ENCODE measurements at places on chromosomes 13 and 19. TPM values are rescaled to one million over a fixed set of nuclear protein-coding genes. Genes with fewer than 3 reads are reported as not detected.

- no peak for DNase-seq
Observed at GRCh38 chr19:2561895-2562294, 86.0 kb downstream of the GADD45B start.

DNA sequence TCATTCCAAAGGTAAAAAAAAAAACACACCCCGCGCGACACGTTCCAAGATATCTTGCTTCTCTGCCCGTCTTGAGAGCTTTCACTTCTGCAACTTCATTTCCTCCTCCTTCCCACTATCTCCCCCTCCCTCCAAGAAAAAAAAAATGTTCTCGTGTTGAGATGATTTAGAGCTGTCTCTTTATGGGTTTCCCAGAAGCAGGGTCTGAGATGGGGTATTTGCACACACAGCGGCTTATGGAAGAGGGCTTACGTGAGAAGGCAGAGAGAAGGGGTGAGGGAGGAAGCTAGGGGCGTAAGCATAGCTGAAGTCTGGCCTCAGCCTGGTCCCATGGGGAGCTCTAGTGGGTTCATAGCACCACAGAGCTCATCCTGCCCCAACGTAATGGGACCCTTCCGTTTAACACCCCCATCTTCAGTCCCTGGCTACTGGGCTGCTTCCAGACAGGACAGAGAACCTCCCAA, 31.3 kb upstream of the USE1 start:
- no peak for DNase-seq

DNA sequence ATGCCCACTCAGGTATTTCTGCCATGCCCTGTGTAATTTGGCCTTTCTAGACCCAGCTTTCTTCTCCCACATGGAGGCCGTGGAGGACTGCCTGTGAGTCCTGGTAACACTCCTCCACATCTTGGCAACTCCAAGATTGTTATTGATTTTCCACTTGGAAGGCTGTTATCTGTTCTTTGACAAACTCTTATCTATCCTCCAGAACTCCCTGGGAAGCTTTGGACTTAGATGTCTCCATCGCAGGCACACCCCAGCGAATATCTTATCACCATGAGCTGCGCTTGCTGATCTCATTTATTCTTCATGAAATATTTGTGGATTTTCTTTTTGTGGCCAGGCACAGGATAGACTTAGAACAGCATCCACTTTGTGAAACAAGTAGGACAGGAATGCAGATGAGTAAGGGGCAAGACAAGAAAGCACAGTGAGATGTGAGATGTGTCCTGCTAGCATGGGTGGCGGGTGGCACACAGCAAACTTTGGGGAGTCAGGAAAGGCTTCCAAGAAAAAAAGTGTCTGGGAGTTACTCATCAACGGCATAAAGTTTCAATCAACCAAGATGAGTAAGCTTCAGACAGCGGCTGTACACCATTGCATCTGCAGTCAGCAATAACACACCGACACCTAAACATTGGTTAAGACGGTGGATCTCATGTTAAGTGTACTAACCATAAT, 84.5 kb upstream of the IRS2 start:
- DNase-seq = peak; percentile 74

GRCh38 chr13:81577601-81578195, 1236.8 kb upstream of the SPRY2 start:
- DNase-seq = no peak

GRCh38 chr13:20525144-20525600, 485 bp downstream of the CRYL1 start:
- peak; percentile 6 for DNase-seq

GRCh38 chr19:29664753-29665214, 477 bp upstream of the PLEKHF1 start:
- DNase-seq = no peak

- no peak for DNase-seq
Observed at GRCh38 chr19:54024660-54025059, 33.2 kb downstream of the CACNG6 start.

DNA sequence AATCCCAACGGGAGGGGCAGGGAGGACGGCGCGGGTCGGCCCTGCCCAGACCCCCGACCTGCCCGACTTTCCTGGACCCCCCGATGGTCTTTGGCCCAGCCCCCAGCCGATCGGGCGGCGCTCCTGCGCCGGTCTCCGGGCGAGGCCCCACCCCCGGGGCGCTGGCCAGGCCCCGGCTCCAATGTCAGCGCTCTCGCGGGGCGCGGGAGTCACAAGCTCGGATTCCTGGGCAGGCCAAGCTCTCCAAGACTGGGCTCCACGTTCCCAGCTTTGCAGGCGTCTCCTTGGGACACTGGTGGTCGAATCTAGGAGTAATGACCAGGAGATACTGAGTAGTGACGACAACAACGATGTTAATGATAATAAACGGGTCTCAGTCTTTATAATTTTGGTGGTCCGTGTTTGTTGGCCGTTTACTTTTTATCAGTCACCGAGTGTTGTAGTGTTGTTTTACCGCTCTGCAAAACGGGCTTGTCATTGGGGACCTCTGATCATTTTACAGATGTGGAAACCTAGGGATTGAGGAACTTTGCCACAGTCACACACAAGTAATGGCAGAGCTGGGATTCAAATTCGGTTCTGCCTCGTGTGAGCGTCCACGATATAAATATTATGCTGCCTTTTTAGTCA, 545 bp downstream of the RAD23A start:
- peak; percentile 81 for DNase-seq

DNA sequence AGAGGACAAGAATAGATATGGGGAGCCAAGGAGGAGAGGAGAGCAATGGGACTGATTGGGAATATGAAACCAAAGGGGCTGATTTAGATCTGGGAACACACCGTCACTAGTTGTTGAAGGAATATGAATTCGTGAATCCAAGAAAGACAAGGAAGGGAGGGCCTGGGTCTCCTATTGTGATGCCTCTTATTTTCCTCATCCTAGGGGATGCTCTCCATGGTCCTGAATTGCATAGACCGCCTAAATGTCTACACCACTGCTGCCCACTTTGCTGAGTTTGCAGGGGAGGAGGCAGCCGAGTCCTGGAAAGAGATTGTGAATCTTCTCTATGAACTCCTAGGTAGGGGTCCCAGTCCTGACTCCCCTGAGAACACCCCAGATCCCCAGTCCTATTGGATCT, 21.5 kb downstream of the RYR1 start:
- peak; percentile 15 for DNase-seq

DNA sequence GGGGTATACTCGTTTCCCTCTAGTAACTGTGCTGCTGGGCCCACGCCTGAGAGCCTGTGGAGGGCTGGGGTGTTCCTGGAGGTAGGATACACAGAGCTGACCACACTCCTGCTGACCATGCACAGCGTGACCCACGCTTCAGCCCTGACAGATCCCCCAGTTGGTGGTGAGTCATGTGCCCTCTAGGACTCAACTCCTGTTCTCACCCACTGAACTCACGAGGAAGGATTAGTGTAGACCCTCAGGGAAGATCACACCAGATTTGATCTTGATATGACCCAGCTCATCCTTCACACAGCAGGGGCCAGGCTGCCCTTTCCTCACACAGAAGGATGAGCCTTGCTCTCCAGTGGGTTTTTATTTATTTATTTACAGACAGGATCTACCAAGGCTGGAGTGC, 13.3 kb upstream of the ACP7 start:
- DNase-seq = peak; percentile 18

DNA sequence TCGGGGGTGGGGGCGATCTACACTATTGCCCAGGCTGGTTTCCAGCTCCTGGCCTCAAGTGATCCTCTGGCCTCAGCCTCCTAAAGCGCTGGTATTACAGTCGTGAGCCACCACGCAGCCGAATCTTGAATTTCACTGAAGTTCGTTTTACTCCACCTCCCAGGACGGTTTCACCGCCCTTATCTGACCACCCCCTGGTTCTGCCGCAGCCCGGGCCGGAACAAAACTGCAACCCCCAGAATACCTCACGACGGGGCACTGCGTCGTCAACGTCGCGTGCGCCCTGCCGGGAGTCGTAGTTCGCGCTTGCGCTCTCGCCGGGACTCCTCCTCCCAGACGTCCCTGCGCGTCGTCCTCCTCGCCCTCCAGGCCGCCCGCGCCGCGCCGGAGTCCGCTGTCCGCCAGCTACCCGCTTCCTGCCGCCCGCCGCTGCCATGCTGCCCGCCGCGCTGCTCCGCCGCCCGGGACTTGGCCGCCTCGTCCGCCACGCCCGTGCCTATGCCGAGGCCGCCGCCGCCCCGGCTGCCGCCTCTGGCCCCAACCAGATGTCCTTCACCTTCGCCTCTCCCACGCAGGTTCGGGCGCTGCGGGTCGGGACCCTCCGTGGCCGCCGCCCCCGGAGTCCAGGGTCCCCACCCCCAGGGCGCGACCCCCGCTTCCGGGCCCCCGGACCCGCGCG, at the start of gene ATP5F1D:
Gene ATP5F1D (plus strand): TSS at position 335 of the 679 bp plus-strand sequence. CDS start 100 bp downstream, at position 435.
- peak; percentile 93 for DNase-seq

GRCh38 chr13:98099627-98100026, 43.3 kb upstream of the FARP1 start:
- no peak for DNase-seq

DNA sequence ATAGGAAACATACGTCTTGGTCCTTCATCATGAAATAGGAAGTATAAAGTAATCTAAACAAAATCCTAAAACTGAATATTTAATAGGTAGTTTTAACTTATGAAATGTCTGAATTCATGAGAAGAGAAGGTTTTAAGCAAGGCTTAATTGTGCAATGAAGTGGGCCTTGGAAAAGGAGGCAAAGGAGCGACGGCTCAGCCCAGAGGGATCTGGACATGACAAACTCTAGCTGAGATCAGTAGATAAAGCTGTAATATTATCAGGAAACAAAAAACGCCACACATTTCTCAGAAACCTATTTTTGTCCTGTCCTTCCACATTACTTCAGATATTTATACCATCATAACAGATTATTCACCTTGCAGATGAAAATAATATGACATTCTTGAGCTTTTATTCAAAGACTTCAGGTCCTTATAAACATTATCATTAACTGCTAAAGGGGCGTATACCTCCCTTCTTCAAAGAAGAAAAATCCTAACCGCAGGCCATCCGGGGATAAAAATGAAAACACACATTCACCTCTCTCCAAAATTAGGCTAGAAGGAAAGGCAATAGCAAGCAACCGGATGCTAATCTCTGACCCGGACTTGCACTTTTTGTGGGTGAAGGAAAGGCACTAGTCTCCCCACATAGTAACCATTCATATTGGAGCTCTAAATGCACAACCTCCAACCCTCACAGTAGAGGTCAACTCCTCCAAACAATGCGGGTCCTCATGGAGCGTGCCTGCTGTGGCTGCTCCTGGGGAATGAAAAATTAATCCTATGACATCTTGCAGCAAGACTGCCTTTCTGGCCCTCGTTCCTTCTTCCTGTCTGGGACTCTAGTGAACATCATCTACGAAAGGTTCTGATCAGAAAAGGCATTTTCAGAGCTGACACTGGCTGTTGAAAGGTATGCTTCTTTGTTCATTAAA, 108.8 kb downstream of the TBC1D4 start:
- no peak for DNase-seq

FGF21 gene
- polyA plus RNA-seq = not detected

MEF2B gene
- polyA plus RNA-seq = 0.35 TPM

ZSCAN4 gene
- polyA plus RNA-seq = not detected

UPK1A gene
- 0.27 TPM for polyA plus RNA-seq

HMGB1 gene
- 457 TPM for polyA plus RNA-seq

CDC42EP5 gene
- polyA plus RNA-seq = 3.4 TPM

Data from fibroblast of lung (primary cell).